ENCODE measurements at places on chromosomes 7 and 10.

GRCh38 chr7:49789736-49790135 is 16.3 kb downstream of the VWC2 start:
- H3K36me3 ChIP-seq: no peaks in the 10 kb centered on the region
- H3K4me1 ChIP-seq: no peaks in the 10 kb centered on the region
- H3K27me3 ChIP-seq: no peaks in the 10 kb centered on the region
- no peak overlapping the region for H3K4me3 ChIP-seq

GRCh38 chr10:112958275-112958995 is 8.4 kb downstream of the TCF7L2 start:
- H3K4me1 ChIP-seq: peaks cover 78% of the 10 kb centered on the region
- no peak for DNase-seq
- no peak overlapping the region for H3K27ac ChIP-seq
- H3K4me3 ChIP-seq: no peak overlapping the region

- H3K36me3 ChIP-seq: no peaks in the 10 kb centered on the region
- DNase-seq: no peak
- H3K27ac ChIP-seq: no peak within 1 kb of the TSS
- H3K4me3 ChIP-seq: peak within 1 kb of the TSS; percentile 78
- peaks cover 35% of the 10 kb centered on the region for H3K4me1 ChIP-seq
- H3K27me3 ChIP-seq: peaks cover under 1% of the 10 kb centered on the region
Observed at GRCh38 chr10:96720422-96721206, at the start of gene PIK3AP1. Gene PIK3AP1, minus strand, starts transcription at chr10:96720514. Its CDS starts 120 bp downstream, at chr10:96720394.

DNA sequence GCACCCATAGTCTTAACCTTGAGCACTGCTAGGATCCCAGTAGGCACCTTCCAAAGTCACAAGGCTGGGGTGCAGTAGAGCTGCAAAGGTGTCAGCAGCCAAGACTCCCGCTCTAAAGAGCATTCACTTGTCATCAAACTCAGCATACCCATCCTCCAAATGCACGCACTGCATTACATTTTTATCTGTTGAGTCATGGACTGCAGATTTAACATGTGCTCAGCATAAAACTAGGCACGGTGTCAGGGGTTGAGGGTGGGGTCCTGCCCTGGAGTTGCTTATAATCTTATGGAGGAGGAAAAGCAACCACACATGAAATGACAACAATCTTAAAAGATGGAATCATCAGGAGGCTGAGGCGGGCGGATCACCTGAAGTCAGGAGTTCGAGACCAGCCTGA is 102.6 kb downstream of the PARP12 start:
- H3K27ac ChIP-seq: no peak overlapping the region
- H3K36me3 ChIP-seq: no peaks in the 10 kb centered on the region

GRCh38 chr10:24468281-24468751 is 255.4 kb downstream of the ARHGAP21 start:
- no peak overlapping the region for H3K4me3 ChIP-seq
- H3K36me3 ChIP-seq: peaks cover 8% of the 10 kb centered on the region
- no peaks in the 10 kb centered on the region for H3K27me3 ChIP-seq
- peaks cover 53% of the 10 kb centered on the region for H3K4me1 ChIP-seq
- H3K27ac ChIP-seq: no peak overlapping the region

DNA sequence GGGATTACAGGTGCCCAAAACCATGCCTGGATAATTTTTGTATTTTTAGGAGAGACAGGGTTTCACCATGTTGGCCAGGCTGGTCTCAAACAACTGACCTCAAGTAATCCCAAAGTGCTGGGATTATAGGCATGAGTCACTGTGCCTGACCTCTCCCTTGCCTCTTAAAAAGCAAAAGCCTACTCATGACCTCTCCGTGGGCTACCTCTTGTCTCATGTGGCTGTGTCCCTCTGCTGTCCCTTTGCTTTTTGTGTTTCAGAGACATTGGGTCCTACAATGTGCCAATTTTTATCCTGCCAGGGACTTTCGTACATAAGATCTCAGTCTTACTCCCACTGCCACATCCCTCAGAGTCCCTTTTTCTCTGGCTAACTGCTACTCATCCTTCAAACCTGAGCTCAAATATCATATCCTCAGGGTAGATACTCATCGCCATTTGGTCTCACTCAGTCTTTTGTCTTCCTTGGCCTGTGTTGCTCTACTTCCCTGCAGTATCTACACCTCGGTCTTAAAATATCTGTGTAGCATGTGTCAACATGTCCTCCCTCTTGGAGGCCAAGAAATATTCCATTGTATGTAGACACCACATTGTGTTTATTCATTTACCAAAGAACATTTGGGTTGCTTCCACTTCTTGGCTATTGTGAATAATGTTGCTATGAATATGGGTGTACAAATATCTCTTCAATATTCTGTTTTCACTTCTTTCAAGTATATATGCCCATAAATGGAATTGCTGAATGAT is 465.0 kb upstream of the KLF6 start:
- H3K36me3 ChIP-seq: no peaks in the 10 kb centered on the region
- no peaks in the 10 kb centered on the region for H3K27me3 ChIP-seq
- H3K27ac ChIP-seq: no peak overlapping the region
- no peak overlapping the region for H3K4me3 ChIP-seq
- no peaks in the 10 kb centered on the region for H3K4me1 ChIP-seq

- DNase-seq: no peak
- H3K27me3 ChIP-seq: no peaks in the 10 kb centered on the region
- peaks cover 41% of the 10 kb centered on the region for H3K4me1 ChIP-seq
- H3K27ac ChIP-seq: no peak overlapping the region
- no peak overlapping the region for H3K4me3 ChIP-seq
Observed at GRCh38 chr7:734808-735207, 7.7 kb upstream of the PRKAR1B start.

- peaks cover 58% of the 10 kb centered on the region for H3K4me1 ChIP-seq
- no peaks in the 10 kb centered on the region for H3K27me3 ChIP-seq
- H3K36me3 ChIP-seq: no peaks in the 10 kb centered on the region
- peak overlapping the region; percentile 98 for H3K27ac ChIP-seq
- peak overlapping the region; percentile 93 for H3K4me3 ChIP-seq
Observed at GRCh38 chr7:96321031-96321657, 754 bp downstream of the SLC25A13 start.

- peak; percentile 77 for DNase-seq
- H3K36me3 ChIP-seq: no peaks in the 10 kb centered on the region
- no peak overlapping the region for H3K4me3 ChIP-seq
- H3K27ac ChIP-seq: no peak overlapping the region
Observed at GRCh38 chr10:22959292-22959691, 31.4 kb downstream of the ARMC3 start.

- H3K4me3 ChIP-seq: no peak overlapping the region
- DNase-seq: no peak
- H3K27me3 ChIP-seq: peaks cover 2% of the 10 kb centered on the region
- no peaks in the 10 kb centered on the region for H3K4me1 ChIP-seq
Observed at GRCh38 chr10:11260170-11260569, 242.5 kb downstream of the CELF2 start.

GRCh38 chr10:69090685-69091084 is 2.8 kb downstream of the SRGN start:
- H3K27ac ChIP-seq: no peak overlapping the region
- no peaks in the 10 kb centered on the region for H3K27me3 ChIP-seq
- no peak for DNase-seq
- no peaks in the 10 kb centered on the region for H3K36me3 ChIP-seq

DNA sequence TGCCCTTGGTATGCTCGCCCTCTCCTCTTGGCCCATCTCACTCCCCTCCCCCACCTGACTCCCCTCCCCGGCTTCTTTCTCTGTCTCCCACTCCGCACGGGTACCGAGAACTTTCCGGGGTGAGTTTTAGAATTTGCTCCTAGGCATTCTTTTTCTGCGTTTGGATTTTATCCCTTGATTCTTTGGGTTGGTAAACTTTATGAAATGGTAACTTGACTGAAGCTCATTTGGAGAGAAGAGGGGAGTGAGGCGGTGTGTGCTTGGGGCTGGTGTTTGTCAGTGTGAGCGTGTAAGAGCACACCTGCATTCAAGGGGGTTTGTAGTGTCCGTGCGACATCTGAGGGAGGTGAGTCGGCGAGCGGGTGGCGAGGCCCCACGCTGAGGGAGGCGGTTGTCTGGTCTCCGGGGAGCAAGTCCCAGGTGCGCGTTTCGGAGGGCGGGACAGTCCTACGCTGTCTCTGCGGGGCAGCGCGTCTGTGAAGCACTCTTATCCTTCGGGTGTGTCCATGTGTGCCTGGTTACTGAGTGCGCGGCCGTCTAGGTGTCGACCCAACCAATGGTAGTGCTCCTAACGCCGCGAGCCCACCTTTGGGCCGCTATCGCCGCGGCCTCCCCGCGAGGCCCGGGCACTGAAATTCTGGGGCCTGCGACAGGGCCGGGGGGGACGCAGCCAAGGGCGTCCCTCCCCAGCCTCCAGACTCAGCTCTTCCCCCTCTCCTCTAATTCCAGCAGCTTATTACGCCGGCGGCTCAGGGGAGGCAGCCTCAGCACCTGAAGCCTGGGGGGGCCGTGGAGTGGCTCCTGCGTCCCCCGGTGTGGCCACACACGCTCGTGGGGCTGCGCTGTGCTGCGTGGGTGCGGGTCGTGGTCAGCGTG is 2.6 kb upstream of the ZNF503 start:
- H3K4me1 ChIP-seq: peaks cover 12% of the 10 kb centered on the region
- peak overlapping the region; percentile 77 for H3K4me3 ChIP-seq
- H3K27ac ChIP-seq: peak overlapping the region; percentile 97
- H3K27me3 ChIP-seq: no peaks in the 10 kb centered on the region
- DNase-seq: peak; percentile 67

DNA sequence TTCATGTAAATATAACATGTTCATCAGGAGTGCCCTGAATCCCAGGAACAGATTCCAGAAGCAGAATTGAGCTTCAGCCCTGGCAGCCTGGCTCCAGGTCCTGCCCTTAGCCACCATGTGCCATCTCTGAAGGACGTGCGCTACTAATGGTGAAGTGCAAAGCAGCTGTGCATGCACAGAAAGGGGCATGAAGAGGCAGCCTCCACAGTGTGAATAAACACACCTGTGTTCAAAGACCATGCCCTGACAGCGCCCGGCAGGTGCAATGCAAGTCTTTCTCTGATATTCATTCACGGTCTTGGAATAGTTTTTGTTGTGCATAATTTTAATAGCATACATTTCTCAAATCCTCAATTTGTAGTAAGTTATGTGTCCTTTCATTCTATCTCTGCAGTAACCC is 250.4 kb upstream of the TCERG1L start:
- H3K27ac ChIP-seq: no peak overlapping the region
- no peak overlapping the region for H3K4me3 ChIP-seq
- no peak for DNase-seq
- no peaks in the 10 kb centered on the region for H3K36me3 ChIP-seq
- H3K4me1 ChIP-seq: no peaks in the 10 kb centered on the region

GRCh38 chr10:132036887-132037675 is 28.7 kb upstream of the JAKMIP3 start:
- no peak overlapping the region for H3K27ac ChIP-seq
- H3K27me3 ChIP-seq: peaks cover 15% of the 10 kb centered on the region
- no peaks in the 10 kb centered on the region for H3K36me3 ChIP-seq
- DNase-seq: no peak
- no peaks in the 10 kb centered on the region for H3K4me1 ChIP-seq

DNA sequence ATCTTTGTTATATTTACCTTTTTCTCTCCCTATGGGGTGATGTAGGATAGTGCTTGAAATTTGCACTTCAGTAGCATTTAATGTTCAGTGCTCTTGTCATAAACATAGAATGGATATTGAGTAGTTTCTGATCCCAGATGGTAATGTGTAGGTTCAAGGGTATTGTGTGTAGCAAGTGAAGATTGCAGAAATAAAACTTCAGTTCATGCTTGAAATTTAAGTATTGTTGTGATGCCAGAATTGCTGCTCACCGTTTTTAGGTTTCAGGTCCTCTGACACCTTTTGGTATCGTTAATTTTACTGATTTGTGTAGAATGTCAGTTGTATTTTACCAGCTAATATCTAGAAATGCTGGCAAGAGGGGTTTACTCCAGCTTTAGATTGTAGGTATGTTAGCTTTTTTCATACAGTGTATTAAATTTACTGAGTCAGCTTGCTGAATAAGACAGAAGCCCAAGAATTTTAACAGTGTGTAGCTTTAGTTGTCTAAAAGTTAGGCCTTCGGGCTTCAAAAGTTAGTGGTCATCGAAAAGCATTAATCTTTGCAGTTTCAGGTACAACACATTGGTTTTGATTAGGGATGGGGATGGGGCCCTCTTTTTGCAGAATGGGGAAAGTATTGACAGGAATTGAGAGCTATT is 1.9 kb downstream of the PTEN start:
- H3K27me3 ChIP-seq: no peaks in the 10 kb centered on the region
- no peak for DNase-seq
- H3K4me1 ChIP-seq: peaks cover 32% of the 10 kb centered on the region
- H3K36me3 ChIP-seq: no peaks in the 10 kb centered on the region
- H3K27ac ChIP-seq: peak overlapping the region; percentile 88

DNA sequence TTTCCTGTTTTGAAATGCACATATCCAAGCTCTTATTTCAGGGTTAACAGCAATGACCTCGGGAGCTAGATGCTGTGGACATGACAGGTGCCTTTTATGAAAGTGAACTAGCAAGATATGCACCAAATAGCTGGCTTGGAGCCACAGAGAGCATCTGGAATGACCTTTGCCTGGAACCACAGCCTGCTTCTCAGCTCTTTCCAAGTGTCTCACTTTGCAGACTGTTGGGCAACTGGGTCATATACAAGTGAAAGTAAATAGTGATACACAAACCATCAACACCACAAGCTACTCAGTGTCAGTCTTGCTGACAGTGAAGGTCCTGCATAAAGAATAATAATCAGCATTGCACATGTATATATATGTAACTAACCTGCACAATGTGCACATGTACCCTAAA is 183.5 kb downstream of the RNF133 start:
- no peak overlapping the region for H3K27ac ChIP-seq
- H3K27me3 ChIP-seq: no peaks in the 10 kb centered on the region
- peak; percentile 72 for DNase-seq

- H3K36me3 ChIP-seq: no peaks in the 10 kb centered on the region
- no peak for DNase-seq
- no peak overlapping the region for H3K27ac ChIP-seq
- H3K4me3 ChIP-seq: no peak overlapping the region
- peaks cover 6% of the 10 kb centered on the region for H3K27me3 ChIP-seq
Observed at GRCh38 chr10:13946209-13946460, 359.4 kb downstream of the PRPF18 start.

DNA sequence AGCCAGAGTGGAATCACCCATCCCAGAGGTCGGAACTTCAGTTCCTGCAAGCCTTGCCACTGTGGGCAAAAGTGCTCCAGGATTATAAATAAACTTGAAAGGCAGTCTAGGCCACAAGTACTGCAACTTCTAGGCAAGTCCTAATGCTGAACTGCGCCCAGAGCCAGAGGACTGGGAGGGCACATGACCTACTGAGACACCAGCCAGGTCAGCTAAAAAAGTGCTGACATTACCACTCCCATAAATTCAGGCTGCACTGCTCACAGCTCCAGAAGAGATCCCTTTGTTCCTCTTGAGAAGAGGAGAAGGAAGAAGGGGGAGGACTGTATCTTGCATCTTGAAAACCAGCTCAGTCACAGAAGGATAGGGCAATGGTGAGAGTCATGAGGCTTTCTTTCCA is 1084.1 kb upstream of the PHF14 start:
- no peak for DNase-seq
- no peaks in the 10 kb centered on the region for H3K4me1 ChIP-seq
- no peaks in the 10 kb centered on the region for H3K36me3 ChIP-seq
- no peak overlapping the region for H3K4me3 ChIP-seq
- H3K27ac ChIP-seq: no peak overlapping the region
- H3K27me3 ChIP-seq: no peaks in the 10 kb centered on the region

- peaks cover 24% of the 10 kb centered on the region for H3K27me3 ChIP-seq
- DNase-seq: no peak
- no peak overlapping the region for H3K27ac ChIP-seq
- H3K36me3 ChIP-seq: no peaks in the 10 kb centered on the region
- H3K4me1 ChIP-seq: no peaks in the 10 kb centered on the region
Observed at GRCh38 chr10:122643931-122644534, 55.6 kb downstream of the C10orf120 start.

- no peaks in the 10 kb centered on the region for H3K27me3 ChIP-seq
- H3K36me3 ChIP-seq: no peaks in the 10 kb centered on the region
- DNase-seq: no peak
- H3K4me1 ChIP-seq: no peaks in the 10 kb centered on the region
Observed at GRCh38 chr10:77594471-77594783, 43.2 kb downstream of the KCNMA1 start.

Data from HepG2 (cell line).